ENCODE measurements at places on chromosomes 13 and 19.

- no peak for DNase-seq
Observed at GRCh38 chr13:78586706-78587105, 16.6 kb downstream of the POU4F1 start.

- DNase-seq = no peak
Observed at GRCh38 chr19:13840305-13841085, 36.4 kb upstream of the NANOS3 start.

- no peak for DNase-seq
Observed at GRCh38 chr19:8561075-8561764, 16.0 kb downstream of the MYO1F start.

GRCh38 chr13:110298505-110299282, 8.3 kb downstream of the COL4A1 start:
- no peak for DNase-seq

All from skeletal muscle cell (primary cell).